ENCODE measurements at places on chromosomes 2 and 18. TPM values are rescaled to one million over a fixed set of nuclear protein-coding genes. Genes with fewer than 3 reads are reported as not detected.

Gene UGT1A5
- not detected for total RNA-seq

Gene EN1
- not detected for total RNA-seq

Gene SAG
- total RNA-seq, result not detected

Gene WNT10A
- total RNA-seq, result not detected

All from aorta (tissue), 5 donors.